ENCODE measurements at places on chromosomes 5 and 9.

DNA sequence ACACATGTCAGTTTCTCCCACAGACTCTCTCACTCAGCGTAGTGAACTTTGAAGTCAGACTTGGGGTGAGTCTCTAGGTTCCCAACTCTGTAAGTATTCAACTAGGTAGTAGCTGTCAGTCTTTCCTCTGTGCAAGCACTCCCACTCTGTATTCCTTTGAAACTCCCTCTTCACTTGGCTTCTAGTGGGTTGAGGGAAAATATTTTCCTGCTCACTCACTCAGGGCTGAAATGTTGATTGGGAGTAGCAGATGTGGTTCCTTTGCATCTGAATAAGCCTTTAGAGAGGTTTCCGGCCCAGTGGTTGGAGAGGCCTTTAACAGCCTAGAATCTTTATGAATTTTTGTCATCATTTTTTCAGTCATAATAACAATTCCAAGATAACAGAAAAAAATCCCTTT, 18.1 kb upstream of the ARRDC3 start:
- H3K4me1 ChIP-seq, result peaks cover 13% of the 10 kb centered on the region
- H3K4me3 ChIP-seq, result no peak overlapping the region
- H3K27me3 ChIP-seq, result no peaks in the 10 kb centered on the region
- no peak for DNase-seq
- no peaks in the 10 kb centered on the region for H3K36me3 ChIP-seq

- peaks cover 6% of the 10 kb centered on the region for H3K4me1 ChIP-seq
- H3K4me3 ChIP-seq, result no peak overlapping the region
- DNase-seq, result no peak
- no peaks in the 10 kb centered on the region for H3K27me3 ChIP-seq
These were observed 16.2 kb downstream of the QSOX2 start for GRCh38 chr9:136229096-136230065.

- DNase-seq, result no peak
- H3K27ac ChIP-seq, result no peak overlapping the region
- no peaks in the 10 kb centered on the region for H3K36me3 ChIP-seq
These were observed 503.6 kb downstream of the ELAVL2 start for GRCh38 chr9:23322392-23322791.

DNA sequence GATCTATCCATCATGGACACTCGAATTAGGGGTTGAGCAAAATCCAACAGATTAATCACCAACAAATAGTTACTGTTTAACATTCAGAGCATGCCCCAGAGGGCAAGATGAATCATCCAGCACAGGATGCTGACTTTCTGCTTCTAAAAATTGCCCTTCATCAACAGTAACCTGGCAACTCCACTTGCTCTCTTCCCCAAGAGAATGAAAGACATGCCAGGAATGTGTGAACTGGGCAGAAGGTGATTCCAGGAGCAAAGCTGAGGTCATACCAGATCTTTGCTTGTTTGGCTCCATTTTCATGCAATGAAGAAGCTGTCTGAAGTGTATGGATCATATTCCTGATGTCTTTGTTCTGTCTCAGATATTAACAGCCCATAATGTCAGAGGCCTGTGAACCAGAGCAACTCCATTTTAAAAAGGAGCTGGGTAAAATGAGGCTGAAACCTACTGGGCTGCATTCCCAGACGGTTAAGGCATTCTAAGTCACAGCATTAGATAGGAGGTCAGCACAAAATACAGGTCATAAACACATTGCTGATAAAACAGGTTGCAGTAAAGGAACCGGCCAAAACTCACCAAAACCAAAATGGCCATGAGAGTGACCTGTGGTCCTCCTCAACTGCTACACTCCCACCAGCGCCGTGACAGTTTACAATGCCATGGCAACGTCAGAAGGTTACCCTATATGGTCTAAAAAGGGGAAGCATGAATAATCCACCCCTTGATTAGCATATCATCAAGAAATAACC, 2.5 kb upstream of the ZNF367 start:
- peaks cover 6% of the 10 kb centered on the region for H3K36me3 ChIP-seq
- H3K4me1 ChIP-seq, result peaks cover 38% of the 10 kb centered on the region
- DNase-seq, result no peak
- no peaks in the 10 kb centered on the region for H3K27me3 ChIP-seq

GRCh38 chr5:168353216-168353957, 61.9 kb downstream of the WWC1 start:
- no peaks in the 10 kb centered on the region for H3K27me3 ChIP-seq
- H3K4me3 ChIP-seq, result no peak overlapping the region
- H3K4me1 ChIP-seq, result peaks cover 38% of the 10 kb centered on the region
- no peaks in the 10 kb centered on the region for H3K36me3 ChIP-seq
